Mammary epithelial cell (primary cell): ENCODE measurements at places on chromosomes 11 and 22. TPM values are rescaled to one million over a fixed set of nuclear protein-coding genes. Genes with fewer than 3 reads are reported as not detected.

OR8J3 gene
- total RNA-seq, result not detected

IL18BP gene
- 2.7 TPM for total RNA-seq

TREH gene
- total RNA-seq, result not detected in 2 replicates

FXYD6 gene
- total RNA-seq, result 0.21 TPM in 1 of 2 replicates, not detected in the other

ACRV1 gene
- not detected in 2 replicates for total RNA-seq
